ENCODE measurements at places on chromosomes 1 and 21.
A peak's percentile ranks its signal among the peaks of the same experiment; 100 is the strongest.

GRCh38 chr1:153312570-153313186 lies at the start of gene PGLYRP3:
PGLYRP3 (minus strand) TSS chr1:153312952; CDS start chr1:153310665, 2,287 bp downstream.
- no peak for DNase-seq

GRCh38 chr1:65112811-65113210 lies 35.2 kb upstream of the AK4 start:
- DNase-seq, result peak; percentile 3

- DNase-seq, result peak; percentile 13
Observed at GRCh38 chr1:232951180-232951579, 769 bp downstream of the NTPCR start.

DNA sequence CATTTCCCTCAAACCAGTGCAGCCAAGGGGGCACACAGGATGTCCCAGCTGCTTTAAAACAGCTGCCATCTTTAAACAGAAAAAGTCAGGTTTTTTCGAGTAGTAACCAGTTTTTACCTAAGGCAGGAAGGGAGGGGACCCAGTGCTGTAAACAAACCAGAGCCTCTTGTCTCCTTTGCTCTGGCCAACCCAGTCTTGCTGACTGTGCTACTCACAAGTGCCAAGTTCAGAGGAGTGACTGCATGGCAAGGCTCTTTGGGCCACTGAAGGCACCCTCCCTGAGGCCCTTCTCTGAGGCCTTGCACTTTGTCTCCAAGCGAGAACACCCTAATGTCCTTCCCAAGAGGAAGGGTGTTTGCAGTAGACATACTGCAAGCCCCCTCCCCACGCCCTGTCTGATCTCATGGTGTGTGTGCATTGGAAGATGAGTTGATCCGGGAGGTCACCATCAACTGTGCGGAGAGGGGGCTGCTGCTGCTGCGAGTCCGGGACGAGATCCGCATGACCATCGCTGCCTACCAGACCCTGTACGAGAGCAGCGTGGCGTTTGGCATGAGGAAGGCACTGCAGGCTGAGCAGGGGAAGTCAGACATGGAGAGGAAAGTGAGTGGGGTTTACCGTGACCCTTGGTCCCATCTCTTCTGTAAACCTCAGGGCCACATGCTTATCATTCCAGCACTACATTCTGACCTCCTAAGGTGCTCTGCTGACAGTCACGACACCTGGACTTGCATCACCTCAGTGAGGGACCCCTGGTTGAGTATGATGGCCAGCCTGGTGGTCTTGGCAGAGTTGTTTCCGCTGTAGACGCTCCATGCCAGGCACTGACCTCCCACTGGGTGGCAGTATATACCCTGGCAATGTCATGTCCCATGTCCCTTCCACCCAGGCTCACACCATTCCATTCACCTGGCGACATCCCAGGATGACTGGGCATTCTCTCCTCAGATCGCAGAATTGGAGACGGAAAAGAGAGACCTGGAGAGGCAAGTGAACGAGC lies 4.7 kb downstream of the DNALI1 start:
- peak; percentile 29 for DNase-seq

GRCh38 chr1:213418268-213419071 lies 367.4 kb downstream of the RPS6KC1 start:
- no peak for DNase-seq

DNA sequence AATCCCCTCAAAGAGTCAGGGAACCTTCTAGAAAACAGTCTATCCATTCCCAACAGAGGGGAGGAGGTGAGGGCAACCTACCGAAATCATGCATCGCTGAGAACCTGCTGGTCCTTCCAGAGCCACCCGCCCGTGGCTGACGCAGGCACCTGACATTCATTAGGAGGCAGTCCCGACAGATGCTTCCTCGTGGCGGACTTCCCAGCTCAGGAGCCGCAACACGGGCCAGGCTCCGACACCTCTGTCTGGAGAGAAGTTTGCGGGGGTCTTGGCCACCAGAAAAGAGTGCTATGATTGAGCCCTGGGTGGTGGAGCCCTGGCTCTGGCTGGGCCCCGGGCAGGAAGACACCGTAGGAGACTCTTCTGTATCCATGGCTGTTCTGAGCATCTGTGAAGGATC lies 86.4 kb upstream of the ARHGEF16 start:
- DNase-seq, result no peak

- DNase-seq, result no peak
Observed at GRCh38 chr1:241926141-241926540, 31.4 kb upstream of the BECN2 start.

GRCh38 chr21:15422783-15423182 lies 307.0 kb upstream of the USP25 start:
- peak; percentile 87 for DNase-seq

DNA sequence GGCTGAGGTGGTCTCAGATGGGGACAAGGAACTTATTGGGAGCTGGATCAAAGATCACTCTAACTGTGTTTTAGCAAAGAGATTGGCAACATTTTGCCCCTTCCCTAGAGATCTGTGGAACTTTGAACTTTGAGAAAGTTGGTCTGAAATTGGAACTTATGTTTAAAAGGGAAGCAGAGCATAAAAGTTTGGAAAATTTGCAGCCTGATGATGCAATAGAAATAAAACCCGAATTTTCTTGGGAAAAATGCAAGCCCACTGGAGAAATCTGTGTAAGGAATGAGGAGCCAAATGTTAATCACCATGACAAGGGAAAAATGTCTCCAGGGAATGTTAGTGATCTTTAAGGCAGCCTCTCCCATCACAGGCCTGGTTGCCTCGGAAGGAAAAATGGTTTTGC lies 17.2 kb downstream of the CFH start:
- no peak for DNase-seq

DNA sequence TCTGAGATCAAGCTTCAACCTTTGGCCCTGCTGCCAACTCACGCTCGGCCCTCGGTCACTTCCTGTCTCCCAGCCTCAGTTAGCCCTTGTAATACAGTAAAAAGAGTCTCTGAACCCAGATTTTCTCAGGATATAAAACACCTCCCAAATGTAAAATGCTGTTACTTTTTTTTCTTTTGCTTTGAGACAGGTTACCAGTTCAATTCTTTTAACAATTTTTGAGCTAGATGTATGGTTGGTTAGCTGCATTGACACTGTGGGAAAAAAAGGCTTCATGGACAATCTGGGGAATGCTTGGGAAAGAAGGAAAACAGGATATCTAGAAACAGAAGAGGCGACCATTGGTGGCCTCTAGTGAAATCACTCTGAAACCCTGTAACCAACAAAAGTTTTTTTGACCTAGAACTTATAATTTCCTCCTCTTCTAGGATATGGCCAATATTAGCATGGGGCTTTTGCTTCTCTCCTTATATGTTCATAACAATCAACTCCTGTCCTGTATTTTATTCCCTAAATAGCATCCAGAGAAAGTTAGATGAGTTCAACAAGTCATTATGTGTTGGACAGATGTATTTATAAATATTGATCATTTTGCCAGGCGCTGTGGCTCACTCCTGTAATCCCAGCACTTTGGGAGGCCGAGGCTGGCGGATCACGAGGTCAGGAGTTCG lies 1.3 kb downstream of the CMPK1 start:
- DNase-seq, result no peak

- no peak for DNase-seq
Observed at GRCh38 chr21:31923756-31924155, 50.9 kb downstream of the HUNK start.

- DNase-seq, result no peak
Observed at GRCh38 chr1:54979327-54979891, 1.0 kb upstream of the TMEM61 start.

DNA sequence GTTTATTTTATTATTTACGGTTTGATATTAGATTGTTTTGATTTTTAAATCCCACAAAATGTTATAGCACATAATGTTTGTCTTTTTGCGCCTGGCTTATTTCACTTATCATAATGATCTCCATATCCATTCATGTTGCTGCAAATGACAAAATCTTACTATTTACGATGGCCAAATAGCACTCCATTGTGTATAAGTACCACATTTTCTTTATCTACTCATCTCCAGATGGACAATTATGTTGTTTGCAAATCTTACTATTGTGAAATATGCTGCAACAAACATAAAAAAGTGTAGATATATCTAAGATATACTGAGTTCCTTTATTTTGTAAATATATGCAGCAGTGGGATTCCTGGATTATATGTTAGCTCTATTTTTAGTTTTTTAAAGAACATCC lies 1568.3 kb downstream of the AMY1C start:
- DNase-seq, result no peak

- DNase-seq, result no peak
Observed at GRCh38 chr1:200784576-200784975, 45.9 kb downstream of the CAMSAP2 start.

- no peak for DNase-seq
Observed at GRCh38 chr1:116002781-116003420, 26.6 kb downstream of the SLC22A15 start.

GRCh38 chr1:184409011-184409410 lies 22.2 kb downstream of the C1orf21 start:
- DNase-seq, result peak; percentile 47

DNA sequence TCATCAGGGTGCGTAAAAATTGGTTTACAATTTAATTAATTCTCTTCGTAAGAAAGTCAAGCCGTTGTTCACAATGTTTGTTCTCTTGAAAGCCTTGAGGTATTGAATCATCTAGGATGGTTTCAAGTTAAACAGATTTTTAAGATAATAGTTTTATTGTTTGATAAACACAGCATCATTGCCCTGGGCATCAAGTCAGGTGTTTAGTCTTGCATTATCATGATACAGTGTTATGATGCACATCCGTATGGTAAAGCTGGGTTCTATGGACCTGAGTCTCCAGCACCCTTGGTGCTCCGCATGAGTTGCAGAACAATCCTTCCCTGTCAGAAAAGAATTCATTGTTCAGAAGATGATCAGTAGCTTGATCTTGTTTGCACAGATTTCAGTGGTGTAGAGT lies 359.5 kb downstream of the LMO4 start:
- DNase-seq, result no peak

- DNase-seq, result no peak
Observed at GRCh38 chr1:95068956-95069709, 3.6 kb downstream of the ALG14 start.

GRCh38 chr1:107122225-107122624 lies 18.6 kb upstream of the NTNG1 start:
- no peak for DNase-seq

DNA sequence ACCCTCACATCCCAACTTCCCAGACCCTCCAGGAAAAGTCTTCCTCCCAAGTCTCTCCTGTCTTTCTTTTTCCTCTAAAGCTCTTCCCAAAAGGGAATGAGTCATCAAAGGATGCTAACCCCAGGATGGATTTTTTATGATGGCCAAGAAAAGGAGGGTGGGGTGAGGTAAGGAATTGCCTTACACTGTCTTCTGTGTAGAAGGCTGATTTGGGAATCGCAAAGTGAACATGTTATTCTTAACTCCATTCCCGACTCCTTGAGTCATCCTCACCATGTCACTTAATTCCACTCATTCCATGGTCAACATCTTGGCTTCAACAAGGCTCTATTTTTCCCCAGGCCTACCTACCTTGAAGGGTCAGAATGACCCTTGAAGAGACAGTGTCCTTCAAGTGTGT lies 44.0 kb downstream of the TBX15 start:
- no peak for DNase-seq

DNA sequence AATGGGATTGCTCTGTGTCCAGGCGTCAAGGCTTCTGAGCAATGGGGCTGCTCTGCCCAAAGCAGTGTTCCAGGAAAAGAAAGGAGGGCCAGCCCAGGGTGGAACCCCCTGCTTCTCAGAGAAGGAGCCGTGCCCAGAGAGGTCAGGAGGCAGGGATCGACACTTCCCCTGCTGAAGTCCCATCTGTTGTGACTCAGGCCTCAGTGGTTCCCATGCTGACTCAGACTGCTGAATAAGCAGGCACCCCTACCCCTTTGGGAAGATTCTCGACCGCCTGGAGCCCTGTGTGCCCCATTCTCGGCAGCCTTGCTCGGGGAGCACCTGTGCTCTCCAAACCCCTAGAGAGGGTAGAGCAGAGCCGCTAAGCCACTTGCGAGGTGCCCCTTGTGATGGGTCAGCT lies 23.9 kb downstream of the PKP1 start:
- no peak for DNase-seq

- DNase-seq, result peak; percentile 17
Observed at GRCh38 chr1:70227439-70227838, 6.3 kb downstream of the SRSF11 start.

- DNase-seq, result no peak
Observed at GRCh38 chr21:33712022-33712803, 69.9 kb downstream of the ITSN1 start.

DNA sequence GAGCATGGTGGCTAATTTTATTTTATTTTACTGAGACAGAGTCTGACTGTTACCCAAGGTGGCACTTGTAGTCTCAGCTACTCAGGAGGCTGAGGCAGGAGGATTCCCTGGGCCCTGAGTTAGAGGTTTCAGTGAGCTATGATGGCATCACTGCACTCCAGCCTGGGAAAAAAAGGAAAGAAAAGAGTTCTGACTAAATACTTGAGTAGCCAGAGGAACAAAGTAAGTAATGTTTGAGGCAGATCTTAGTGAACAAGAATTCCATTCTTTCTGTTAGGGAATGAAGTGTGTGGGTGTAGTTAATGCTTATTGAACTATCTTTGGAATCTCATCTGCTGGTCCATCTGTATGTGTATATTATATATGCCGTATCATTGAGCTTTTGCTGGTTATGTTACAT lies 13.1 kb upstream of the EVI5 start:
- DNase-seq, result no peak

- DNase-seq, result no peak
Observed at GRCh38 chr1:101276818-101277217, 40.0 kb downstream of the S1PR1 start.
